Fibroblast of villous mesenchyme (primary cell): ENCODE measurements at places on chromosomes 6 and 20. TPM values are rescaled to one million over a fixed set of nuclear protein-coding genes. Genes with fewer than 3 reads are reported as not detected.

The F13A1 gene
- under 0.01 TPM in 1 of 2 replicates, not detected in the other for total RNA-seq

The CD93 gene
- total RNA-seq = under 0.01 TPM in 2 replicates

The APCDD1L gene
- total RNA-seq = 0.86 and 2.9 TPM in 2 replicates

The SIRPA gene
- total RNA-seq = 3.9 and 10.0 TPM in 2 replicates

The TRIM15 gene
- total RNA-seq = not detected in 2 replicates

The SNAI1 gene
- total RNA-seq = 1.3 TPM in 2 replicates

The TMC2 gene
- total RNA-seq = not detected in 2 replicates

The TP53TG5 gene
- total RNA-seq = not detected in 2 replicates

The ELOVL2 gene
- 1.6 and 2.6 TPM in 2 replicates for total RNA-seq

The KIF13A gene
- 49.2 and 53.8 TPM in 2 replicates for total RNA-seq
